Spinal cord (tissue), 10 donors: ENCODE measurements at places on chromosomes 2 and 18. TPM values are rescaled to one million over a fixed set of nuclear protein-coding genes. Genes with fewer than 3 reads are reported as not detected.

Gene TRPM8
- 1.1 TPM for polyA plus RNA-seq

Gene AQP12A
- polyA plus RNA-seq = not detected

Gene SERPINB13
- polyA plus RNA-seq = not detected

Gene CDH20
- 42.9 TPM for polyA plus RNA-seq

Gene GPR17
- polyA plus RNA-seq = 253 TPM

Gene LAMA1
- 55.6 TPM for polyA plus RNA-seq

Gene DNAJC5G
- polyA plus RNA-seq = 0.48 TPM

Gene PRSS56
- 4.8 TPM for polyA plus RNA-seq

DNA sequence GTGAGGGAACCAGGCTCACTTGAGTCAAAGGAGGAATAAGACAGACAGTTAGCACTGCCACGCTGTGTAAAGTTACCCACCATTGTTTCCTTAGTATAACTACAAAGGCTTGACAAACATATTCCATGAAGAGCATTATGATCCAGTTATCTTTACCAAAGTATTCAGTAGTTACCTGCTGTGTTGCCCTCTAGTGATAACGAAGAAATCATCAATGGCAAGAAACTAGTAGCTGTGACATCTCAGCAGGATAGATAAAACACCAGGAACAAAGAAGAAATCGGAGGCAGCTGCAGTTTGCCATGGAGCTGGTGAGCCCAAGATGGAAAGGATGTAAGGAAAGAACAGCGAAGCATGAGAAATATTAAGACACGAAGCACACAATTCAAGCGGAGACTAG lies 215.3 kb upstream of the FSHR start:
- DNase-seq = no peak

DNA sequence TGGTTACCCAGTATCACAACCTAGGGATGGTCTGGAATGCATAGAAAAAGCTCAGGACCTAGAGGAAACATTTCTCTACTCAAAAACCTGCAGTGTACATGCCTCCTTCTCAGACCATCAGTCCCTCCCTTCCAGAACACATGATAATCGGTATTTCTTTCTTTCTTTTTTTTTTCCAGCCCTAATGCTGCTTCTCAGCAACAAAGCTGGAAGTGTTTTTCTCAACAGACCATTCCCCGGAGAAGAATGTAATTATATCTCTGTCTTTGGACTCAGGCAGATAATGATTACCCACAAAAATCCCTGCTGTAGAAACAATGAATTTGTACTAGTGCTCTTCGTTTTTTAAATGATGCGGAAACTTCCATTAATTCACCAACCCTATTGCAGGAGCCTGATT lies 44.1 kb upstream of the NDUFV2 start:
- no peak for DNase-seq

DNA sequence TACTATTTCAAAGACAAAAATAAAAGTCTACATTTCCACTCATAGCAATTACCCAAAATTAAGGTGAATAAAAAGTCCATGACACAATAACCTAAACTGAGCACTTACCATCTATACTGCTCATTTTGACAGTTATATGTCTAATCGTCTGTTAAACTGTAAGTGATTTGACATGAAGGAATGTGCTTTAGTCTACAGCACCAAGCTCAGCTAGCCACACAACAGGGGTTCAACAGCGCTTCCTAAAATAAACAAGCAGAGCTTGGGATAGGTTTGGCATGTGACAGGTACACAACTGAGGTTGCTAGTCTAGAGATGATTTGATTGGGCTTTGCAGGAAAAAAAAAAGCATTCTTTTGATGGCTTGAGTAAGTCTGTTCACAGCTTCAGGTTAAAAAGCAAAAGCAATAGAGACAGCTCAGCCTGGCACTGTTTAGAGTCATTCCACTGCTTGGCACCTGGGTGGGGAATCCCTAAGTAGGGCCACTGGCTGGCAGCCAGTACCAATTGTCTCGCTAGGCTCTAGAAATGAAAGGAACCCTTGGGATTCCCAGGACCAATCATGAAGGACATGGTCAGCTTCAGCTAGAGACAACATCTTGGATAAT lies 78.6 kb downstream of the BARD1 start:
- no peak for DNase-seq

DNA sequence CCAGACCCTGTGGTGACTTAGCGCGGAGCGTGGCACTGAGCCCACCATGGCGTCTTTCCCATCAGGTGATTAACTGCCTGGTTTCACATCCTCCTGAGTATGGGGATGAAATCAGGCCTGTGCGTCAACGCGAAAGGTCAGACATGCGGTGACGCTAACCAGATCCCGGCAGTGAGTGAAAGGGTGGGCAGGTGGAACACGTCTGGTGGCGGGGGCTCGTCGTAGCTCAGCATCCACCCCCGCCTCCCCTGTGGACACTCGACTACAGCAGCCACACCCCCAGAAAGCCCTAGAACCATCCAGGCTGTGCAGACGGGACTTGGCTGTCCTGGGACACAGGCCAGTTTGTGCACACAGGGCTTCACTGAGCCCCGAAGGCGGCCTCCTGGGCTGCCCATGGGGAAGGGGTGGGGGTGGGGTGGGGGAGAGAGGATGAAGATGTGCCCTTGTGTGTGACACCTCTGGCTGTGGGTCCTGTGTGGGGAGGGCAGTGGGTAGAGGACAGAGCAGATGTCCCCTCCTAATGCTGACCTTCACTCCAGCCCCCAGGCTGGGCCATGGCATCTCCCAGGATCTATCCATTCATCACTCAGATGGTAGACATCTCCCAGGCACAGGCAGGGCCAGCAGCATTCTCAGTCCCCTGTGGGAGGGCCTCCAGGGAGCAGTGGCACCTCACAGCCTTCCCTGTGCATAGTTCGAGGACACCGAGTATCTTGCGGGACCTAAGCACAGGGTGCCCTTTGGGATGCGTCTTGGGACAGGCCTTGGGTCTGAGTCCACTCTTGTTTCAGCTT lies 27.5 kb downstream of the RAMP1 start:
- peak; percentile 43 for DNase-seq

DNA sequence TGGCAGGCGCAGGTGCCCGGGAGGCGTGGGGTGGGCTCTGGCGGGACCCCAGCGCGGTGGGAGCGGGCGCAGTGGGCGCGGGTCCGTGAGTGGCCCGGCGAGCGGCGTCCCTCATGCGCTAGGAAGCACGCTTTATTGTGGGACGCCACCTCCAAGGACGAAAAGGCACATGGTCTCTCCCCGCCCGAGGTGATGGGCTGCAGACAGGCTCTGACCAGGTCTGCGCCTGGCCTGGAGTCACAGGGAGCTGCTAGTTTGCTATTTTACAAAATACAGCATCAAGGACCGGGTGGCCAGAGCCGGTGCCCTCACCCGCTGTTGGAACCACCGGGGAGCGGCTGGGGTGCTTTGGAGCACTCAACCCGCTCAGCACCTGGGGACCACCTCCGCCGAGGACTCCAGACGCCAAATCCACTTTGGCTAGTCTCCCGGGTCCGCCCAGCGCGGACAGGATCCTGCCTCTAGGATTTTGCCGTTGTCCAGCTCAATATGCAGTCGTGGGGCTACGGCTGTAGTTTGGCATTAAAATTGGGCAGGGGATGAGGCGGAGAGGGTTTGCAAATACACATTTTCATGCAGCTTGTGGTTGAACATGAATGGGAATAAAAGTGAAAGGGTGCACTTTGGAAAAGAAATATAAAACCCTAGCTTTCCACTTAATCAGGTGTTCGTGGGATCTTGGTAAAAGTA lies 65.4 kb downstream of the LRRFIP1 start:
- DNase-seq = no peak

GRCh38 chr2:20222769-20223406 lies 2.0 kb downstream of the SDC1 start:
- DNase-seq = no peak

DNA sequence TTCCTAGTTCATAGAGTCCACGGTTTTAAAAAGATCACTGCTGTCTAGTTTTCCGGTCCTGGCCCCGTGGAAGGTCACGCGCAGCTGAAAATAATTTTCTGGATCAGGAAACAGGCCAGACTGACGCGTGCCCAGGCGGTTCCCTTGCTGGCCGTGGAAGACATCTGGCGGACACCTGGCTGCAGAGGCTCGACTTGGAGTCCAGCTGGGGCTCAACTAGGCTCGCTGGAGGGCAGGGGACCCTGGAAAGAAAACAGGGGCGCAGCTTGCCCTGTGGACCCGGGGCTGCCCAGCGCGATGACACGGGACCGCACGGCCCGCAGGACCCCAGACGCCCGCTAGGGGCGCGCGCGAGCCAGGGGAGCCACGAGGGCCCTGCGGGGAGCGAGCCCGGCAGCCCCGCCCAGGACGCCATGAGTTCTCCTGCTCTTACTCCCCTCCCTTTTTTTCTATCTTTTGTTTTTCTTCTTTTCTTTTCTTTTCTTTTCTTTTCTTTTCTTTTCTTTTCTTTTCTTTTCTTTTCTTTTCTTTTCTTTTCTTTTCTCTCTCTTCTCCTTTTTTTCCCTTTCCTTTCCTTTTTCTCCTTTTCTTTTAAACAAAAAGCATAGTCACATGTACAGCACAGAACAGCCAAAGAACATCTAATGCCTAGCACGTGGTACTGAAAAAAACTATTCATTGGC lies 43.2 kb upstream of the UBE2F start:
- no peak for DNase-seq

- DNase-seq = no peak
Observed at GRCh38 chr2:205324355-205324754, 357.9 kb upstream of the NRP2 start.

DNA sequence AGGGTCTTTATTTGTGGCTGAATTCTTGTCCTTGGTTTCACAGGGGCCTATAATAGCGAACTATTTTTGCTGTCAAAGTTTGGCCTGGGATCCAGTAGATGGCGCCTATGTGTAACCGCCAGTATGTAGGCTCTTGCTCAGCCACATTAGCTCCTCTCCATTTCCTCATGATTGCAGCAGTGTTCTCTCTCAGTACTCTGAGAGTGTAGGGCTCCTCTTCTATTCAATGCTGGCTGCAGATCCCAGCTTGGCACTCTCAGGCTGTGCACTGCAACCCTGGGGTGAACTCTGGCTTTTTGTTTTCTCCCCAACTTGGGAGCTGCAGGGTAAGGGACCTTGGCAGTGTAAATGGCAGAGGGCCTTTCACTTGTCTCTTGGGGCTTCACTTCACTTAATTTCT lies 344.6 kb upstream of the CHAC2 start:
- DNase-seq = no peak

- no peak for DNase-seq
Observed at GRCh38 chr18:79252904-79253633, 142.7 kb upstream of the NFATC1 start.

DNA sequence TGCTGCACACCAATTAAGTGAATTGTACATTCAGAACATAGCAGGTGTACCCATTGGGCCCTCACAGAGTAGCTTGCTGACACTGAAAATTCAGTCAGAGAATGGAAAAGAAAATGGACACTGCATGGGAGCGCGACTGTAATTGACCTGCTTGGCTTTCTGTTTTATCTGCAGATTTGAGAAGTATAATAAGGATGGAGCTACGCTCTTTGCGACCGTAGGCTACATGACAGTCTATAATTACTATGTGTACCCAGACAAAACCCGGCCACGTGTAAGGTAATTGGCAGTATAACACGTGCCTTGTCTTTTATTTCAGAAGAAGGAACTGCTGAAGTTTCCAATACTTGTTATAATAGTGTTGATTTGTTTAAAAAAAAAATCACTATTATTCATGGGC lies 33.5 kb upstream of the METAP1D start:
- DNase-seq = no peak

- no peak for DNase-seq
Observed at GRCh38 chr2:37637190-37637860, 34.1 kb downstream of the CDC42EP3 start.
